Activated CD8-positive, alpha-beta T cell treated with anti-CD3 and anti-CD28 coated beads, Interleukin-2, amount 10 ng/mL, durations not matched to agents 7 days and 5 days (primary cell): ENCODE measurements at places on chromosomes 1 and 21. TPM values are rescaled to one million over a fixed set of nuclear protein-coding genes. Genes with fewer than 3 reads are reported as not detected.

DNA sequence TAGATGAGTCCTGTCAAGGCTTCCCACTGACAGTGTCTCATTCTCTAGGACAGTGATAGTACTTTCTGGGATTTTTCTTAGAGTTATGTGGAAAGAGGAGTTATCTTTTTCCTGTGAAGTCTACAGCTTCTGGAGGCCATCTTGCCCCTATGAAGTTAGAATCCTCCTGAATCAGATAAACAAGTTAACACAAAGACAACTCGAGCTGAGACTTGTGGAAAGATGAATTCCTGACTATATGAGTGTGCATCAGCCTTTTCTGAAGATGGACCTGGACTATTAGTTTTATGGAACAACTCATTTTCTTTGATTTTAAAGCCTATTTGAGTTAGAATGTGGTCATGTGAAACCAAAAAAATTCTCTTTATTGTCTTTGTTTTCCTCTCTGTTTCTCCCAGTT, 290.9 kb downstream of the LRRIQ3 start:
- no peak overlapping the region for H3K4me3 ChIP-seq
- no peaks in the 10 kb centered on the region for H3K4me1 ChIP-seq
- no peaks in the 10 kb centered on the region for H3K27me3 ChIP-seq
- no peaks in the 10 kb centered on the region for H3K36me3 ChIP-seq
- DNase-seq, result no peak

DNA sequence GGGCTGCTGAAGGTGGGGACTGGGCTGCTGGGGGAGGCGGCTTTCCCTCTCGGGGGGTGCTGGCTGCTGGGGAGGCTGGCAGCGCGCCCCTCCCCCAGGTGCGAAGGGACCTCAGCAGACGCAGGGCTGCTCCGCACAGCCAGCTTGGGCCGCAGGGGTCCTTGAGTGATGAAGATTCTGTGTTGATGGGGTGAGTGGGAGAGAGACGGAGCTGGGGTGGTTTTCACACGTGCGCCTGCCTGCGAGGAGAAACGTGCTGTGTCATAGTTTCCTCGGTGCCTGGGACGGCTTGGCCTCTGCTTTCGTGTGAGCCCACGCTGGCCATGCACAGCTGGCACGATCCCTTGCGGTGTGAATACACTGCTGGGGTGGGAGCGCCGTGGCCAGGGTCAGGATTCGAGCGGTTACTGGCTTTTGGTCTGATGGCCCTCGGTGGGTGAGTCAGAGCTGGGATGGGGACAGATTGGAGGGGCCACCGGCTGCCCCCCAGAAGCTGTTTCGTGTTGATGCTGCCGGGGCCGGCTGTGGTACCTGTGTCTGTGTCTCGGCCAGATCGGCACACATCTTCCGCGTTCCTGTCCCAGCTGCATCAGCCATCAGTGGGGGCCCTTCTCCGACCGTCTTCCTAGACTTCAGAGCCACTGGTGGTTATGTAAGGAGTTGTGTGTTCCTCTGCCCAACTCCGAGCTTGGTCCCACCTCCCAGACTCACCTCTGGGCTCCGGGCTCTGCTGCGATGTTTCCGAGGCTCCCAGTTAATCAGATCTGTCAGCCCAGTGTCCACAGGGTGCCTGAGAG, 24.9 kb downstream of the PRKCZ start:
- no peaks in the 10 kb centered on the region for H3K27me3 ChIP-seq
- no peak overlapping the region for H3K27ac ChIP-seq
- no peak overlapping the region for H3K4me3 ChIP-seq
- DNase-seq, result no peak
- H3K36me3 ChIP-seq, result peaks cover 9% of the 10 kb centered on the region

GRCh38 chr1:213104604-213105003, 53.6 kb downstream of the RPS6KC1 start:
- no peak overlapping the region for H3K27ac ChIP-seq
- no peak for DNase-seq
- H3K27me3 ChIP-seq, result no peaks in the 10 kb centered on the region
- no peak overlapping the region for H3K4me3 ChIP-seq
- peaks cover 2% of the 10 kb centered on the region for H3K4me1 ChIP-seq

- H3K27me3 ChIP-seq, result no peaks in the 10 kb centered on the region
- H3K4me1 ChIP-seq, result peaks cover 24% of the 10 kb centered on the region
- H3K4me3 ChIP-seq, result no peak overlapping the region
- H3K27ac ChIP-seq, result peak overlapping the region; percentile 50
- H3K36me3 ChIP-seq, result peaks cover 19% of the 10 kb centered on the region
These were observed 3.8 kb downstream of the ZNF672 start for GRCh38 chr1:248841702-248842395.

GRCh38 chr1:226027538-226028217, 28.5 kb upstream of the SDE2 start:
- H3K4me3 ChIP-seq, result no peak overlapping the region
- H3K4me1 ChIP-seq, result peaks cover 2% of the 10 kb centered on the region
- DNase-seq, result no peak
- no peak overlapping the region for H3K27ac ChIP-seq
- no peaks in the 10 kb centered on the region for H3K36me3 ChIP-seq

DNA sequence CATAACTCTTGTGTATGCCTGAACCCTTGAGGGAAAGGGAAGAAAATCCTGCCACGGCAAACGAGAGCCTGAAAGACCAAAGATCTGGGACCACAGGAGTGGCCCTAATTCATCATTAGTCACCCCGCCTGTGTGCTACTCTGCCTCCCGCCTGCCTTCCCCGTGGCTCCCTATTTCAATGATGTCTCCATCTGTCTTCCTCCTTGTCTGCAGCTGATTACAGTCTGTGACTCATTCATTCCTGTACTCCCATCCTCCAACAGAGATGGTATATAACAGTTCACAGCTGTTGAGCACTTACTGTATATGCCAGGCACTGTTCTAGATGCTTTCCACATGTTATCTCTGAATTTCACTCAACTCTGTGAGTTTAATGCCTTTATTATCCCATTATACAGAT, 96.6 kb downstream of the SEC16B start:
- H3K4me3 ChIP-seq, result no peak overlapping the region
- DNase-seq, result no peak
- no peaks in the 10 kb centered on the region for H3K36me3 ChIP-seq
- no peaks in the 10 kb centered on the region for H3K4me1 ChIP-seq
- no peak overlapping the region for H3K27ac ChIP-seq

- H3K4me3 ChIP-seq, result no peak overlapping the region
- peak; percentile 60 for DNase-seq
- peaks cover 27% of the 10 kb centered on the region for H3K27me3 ChIP-seq
- H3K4me1 ChIP-seq, result peaks cover 2% of the 10 kb centered on the region
These were observed 25.5 kb downstream of the ETV3L start for GRCh38 chr1:157073944-157074685.

DNA sequence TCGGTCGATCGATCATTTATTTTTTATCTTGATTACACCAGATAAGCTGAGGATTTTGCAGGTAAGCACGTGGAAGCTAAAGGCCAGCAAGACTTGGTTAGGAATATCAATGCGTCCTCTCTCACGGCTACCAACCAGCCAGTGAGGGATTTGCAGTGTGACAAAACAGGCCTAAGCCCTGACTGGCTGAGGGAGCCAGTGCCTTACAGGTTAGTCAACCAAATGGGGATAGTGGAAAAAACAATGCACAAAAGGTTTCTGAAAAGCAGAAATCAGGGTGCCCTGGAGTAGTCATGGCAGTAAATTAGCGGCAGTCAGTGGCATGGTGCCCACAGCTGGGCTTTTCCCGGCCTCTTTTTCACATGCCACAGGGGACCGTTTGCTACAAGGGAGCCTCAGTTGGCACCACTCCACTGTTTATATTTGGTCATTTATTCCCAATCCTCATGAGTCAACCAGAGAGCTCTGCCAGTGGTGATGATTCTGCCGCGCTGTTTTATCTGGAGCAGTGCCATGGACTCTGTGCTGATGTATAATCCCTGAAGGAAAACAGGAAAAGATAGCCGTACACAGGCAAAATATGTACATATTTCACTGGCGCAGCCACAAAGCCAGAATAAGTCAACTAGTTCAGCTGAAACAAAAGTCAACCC, 167.6 kb downstream of the RHOU start:
- peaks cover 10% of the 10 kb centered on the region for H3K27me3 ChIP-seq
- no peak overlapping the region for H3K27ac ChIP-seq
- no peak overlapping the region for H3K4me3 ChIP-seq
- peaks cover 5% of the 10 kb centered on the region for H3K4me1 ChIP-seq

GRCh38 chr1:45393718-45394302, 53.6 kb upstream of the MUTYH start:
- H3K27ac ChIP-seq, result no peak overlapping the region
- H3K27me3 ChIP-seq, result no peaks in the 10 kb centered on the region
- H3K4me3 ChIP-seq, result no peak overlapping the region
- H3K36me3 ChIP-seq, result no peaks in the 10 kb centered on the region
- DNase-seq, result no peak

DNA sequence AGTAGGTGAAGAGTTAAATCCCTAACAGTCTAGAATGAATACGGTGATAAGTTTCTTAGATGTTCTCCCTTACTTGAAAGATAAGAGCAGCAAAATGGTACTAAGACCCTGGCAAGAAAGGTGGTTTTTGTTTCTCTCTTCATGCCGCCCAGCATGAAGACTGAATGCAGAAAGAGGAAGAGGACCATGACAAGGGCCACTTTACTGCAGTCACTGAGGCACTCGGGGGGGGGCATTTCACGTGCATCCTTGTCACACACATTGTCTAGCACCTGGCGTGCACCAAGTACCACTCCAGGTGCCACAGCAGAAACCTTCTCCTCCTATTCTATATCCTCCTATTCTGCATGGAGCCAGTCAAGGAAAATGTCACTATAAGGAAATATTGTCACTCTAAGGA, 222.0 kb downstream of the TOMM20 start:
- H3K27ac ChIP-seq, result no peak overlapping the region
- H3K27me3 ChIP-seq, result no peaks in the 10 kb centered on the region
- H3K4me1 ChIP-seq, result peaks cover 11% of the 10 kb centered on the region
- no peak overlapping the region for H3K4me3 ChIP-seq

GRCh38 chr1:225881081-225881958, 860 bp downstream of the TMEM63A start:
- DNase-seq, result peak; percentile 75
- peaks cover 8% of the 10 kb centered on the region for H3K27me3 ChIP-seq
- peak overlapping the region; percentile 92 for H3K27ac ChIP-seq
- peaks cover 61% of the 10 kb centered on the region for H3K4me1 ChIP-seq

The TENT5C gene
- total RNA-seq, result 20.8 TPM

The KIAA0040 gene
- 50.8 TPM for total RNA-seq

GRCh38 chr1:245933431-245934045, 573.5 kb downstream of the SMYD3 start:
- no peak for DNase-seq
- no peaks in the 10 kb centered on the region for H3K27me3 ChIP-seq
- no peaks in the 10 kb centered on the region for H3K4me1 ChIP-seq
- no peak overlapping the region for H3K4me3 ChIP-seq

GRCh38 chr1:99438656-99439230, 174.5 kb downstream of the PLPPR4 start:
- H3K4me1 ChIP-seq, result peaks cover 12% of the 10 kb centered on the region
- DNase-seq, result no peak
- no peak overlapping the region for H3K4me3 ChIP-seq

- H3K4me3 ChIP-seq, result no peak overlapping the region
- H3K36me3 ChIP-seq, result no peaks in the 10 kb centered on the region
- H3K27me3 ChIP-seq, result peaks cover 3% of the 10 kb centered on the region
- DNase-seq, result no peak
- no peaks in the 10 kb centered on the region for H3K4me1 ChIP-seq
These were observed 161.4 kb downstream of the KAZN start for GRCh38 chr1:14759843-14760242.

The NCAM2 gene
- total RNA-seq, result not detected

The MIB2 gene
- total RNA-seq, result 49.3 TPM

GRCh38 chr1:91651661-91652071, 151.0 kb downstream of the CDC7 start:
- no peaks in the 10 kb centered on the region for H3K36me3 ChIP-seq
- H3K27ac ChIP-seq, result no peak overlapping the region
- H3K4me3 ChIP-seq, result no peak overlapping the region
- peaks cover 3% of the 10 kb centered on the region for H3K27me3 ChIP-seq
- peaks cover 9% of the 10 kb centered on the region for H3K4me1 ChIP-seq
- DNase-seq, result no peak

- H3K36me3 ChIP-seq, result no peaks in the 10 kb centered on the region
- no peaks in the 10 kb centered on the region for H3K4me1 ChIP-seq
- no peak overlapping the region for H3K4me3 ChIP-seq
- H3K27me3 ChIP-seq, result no peaks in the 10 kb centered on the region
- DNase-seq, result no peak
These were observed 1.2 kb downstream of the GPR52 start for GRCh38 chr1:174448974-174449373.
